ENCODE measurements at places on chromosomes 12 and 14. TPM values are rescaled to one million over a fixed set of nuclear protein-coding genes. Genes with fewer than 3 reads are reported as not detected.

The SDR9C7 gene
- total RNA-seq: not detected

DNA sequence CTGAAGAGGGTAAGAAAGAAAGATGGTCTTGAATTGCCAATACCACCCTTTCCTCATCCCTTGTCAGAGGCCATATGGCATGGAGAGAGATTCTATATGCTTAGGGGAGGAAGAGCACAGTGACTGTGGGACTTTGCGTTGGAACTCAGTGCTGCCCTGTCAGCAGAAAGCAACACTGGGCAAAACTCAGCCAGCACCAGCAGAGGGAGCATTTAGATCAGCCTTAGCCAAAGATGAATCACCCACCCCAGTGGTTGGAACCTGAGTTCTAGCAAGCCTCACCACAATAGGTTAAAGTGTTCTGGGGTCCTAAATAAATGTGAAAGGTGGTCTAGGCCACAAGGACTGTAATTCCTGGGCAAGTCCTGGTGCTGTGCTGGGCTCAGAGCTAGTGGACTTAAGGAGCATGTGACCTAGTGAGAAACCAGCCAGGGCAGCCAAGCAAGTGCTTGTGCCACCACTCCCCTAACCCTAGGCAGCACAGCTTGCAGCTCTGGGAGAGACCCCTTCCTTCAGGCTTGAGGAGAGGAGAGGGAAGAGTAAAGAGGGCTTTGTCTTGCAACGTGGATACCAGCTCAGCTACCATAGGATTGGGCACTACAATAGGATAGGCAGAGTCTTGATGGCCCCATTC lies 11.4 kb upstream of the BCAT1 start:
- H3K4me1 ChIP-seq: peaks cover 3% of the 10 kb centered on the region

- DNase-seq: no peak
- peaks cover 13% of the 10 kb centered on the region for H3K36me3 ChIP-seq
- H3K4me1 ChIP-seq: peaks cover 49% of the 10 kb centered on the region
- no peaks in the 10 kb centered on the region for H3K27me3 ChIP-seq
Observed at GRCh38 chr12:57940052-57940914, 1.1 kb upstream of the ATP23 start.

GRCh38 chr14:55141825-55142224 lies 12.8 kb downstream of the LGALS3 start:
- peaks cover 46% of the 10 kb centered on the region for H3K4me1 ChIP-seq
- DNase-seq: no peak
- no peak overlapping the region for H3K27ac ChIP-seq
- H3K27me3 ChIP-seq: no peaks in the 10 kb centered on the region

DNA sequence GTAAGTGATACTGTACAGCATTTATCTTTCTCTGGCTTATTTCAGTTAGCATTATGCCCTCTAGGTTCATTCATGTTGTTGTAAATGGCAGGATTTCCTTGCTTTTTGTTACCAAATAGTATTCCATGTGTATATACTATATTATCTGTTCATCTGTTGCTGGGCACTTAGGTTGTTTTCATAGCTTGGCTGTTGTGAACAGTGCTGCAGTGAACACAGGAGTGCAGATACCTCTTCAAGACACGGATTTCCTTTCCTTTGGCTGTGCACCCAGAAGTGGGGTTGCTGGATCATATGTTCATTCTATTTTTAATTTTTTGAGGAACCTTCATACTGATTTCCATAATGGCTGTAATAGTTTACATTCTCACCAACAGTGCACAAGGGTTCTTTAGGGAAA lies 21.5 kb downstream of the EP400 start:
- no peak for DNase-seq
- H3K4me1 ChIP-seq: peaks cover 5% of the 10 kb centered on the region
- peaks cover 11% of the 10 kb centered on the region for H3K36me3 ChIP-seq

GRCh38 chr12:802242-803120 lies 50.1 kb downstream of the WNK1 start:
- no peak overlapping the region for H3K27ac ChIP-seq
- H3K4me3 ChIP-seq: no peak overlapping the region
- no peaks in the 10 kb centered on the region for H3K27me3 ChIP-seq
- peaks cover 45% of the 10 kb centered on the region for H3K4me1 ChIP-seq
- peaks cover 16% of the 10 kb centered on the region for H3K36me3 ChIP-seq
